ENCODE measurements at places on chromosomes 7 and 10.
A peak's percentile ranks its signal among the peaks of the same experiment; 100 is the strongest.

DNA sequence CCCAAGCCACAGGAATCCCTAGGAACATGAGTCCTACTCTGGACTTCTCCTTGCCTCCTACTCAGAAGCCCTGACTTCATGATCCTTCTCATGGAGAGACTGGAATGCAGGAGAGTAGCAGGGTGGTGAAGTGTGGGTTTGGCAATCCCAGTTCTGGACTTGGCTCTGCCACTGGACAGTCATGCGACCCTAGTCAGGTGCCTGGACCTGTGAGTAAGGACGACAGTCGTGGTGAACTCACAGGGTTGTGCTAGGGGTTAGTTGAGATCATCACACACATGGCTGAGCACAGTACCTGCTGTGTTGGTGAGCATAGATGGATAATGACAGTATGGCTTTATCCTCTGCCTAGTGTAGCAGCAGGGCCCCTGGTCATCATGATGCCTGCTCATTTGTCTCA lies 117.9 kb downstream of the LRRC18 start:
- no peak overlapping the region for H3K4me3 ChIP-seq
- H3K36me3 ChIP-seq = no peaks in the 10 kb centered on the region
- H3K4me1 ChIP-seq = no peaks in the 10 kb centered on the region
- H3K27me3 ChIP-seq = peaks cover 23% of the 10 kb centered on the region
- H3K27ac ChIP-seq = no peak overlapping the region
- no peak for DNase-seq

DNA sequence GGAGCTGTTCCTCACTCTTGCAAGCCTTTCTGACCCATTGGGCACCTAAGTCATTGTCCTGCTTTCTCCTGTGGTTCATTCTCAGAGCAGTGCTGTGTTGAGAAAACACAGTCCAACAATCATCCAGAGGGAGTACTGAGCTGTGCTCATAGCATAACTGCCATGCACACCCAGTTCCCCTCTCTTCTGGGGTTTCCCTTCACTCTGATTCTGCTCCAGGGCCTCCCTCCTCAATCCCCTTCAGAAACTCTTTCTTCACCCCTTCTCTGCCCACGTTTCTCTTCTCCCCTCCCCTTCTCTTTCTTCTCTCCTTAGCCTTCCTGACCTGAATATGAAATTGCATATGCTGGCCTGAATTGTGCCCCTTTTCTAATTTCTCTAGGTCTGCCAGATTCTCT lies 155.8 kb downstream of the AOAH start:
- H3K4me3 ChIP-seq = no peak overlapping the region
- no peaks in the 10 kb centered on the region for H3K4me1 ChIP-seq
- DNase-seq = no peak
- no peak overlapping the region for H3K27ac ChIP-seq
- no peaks in the 10 kb centered on the region for H3K36me3 ChIP-seq

- H3K27ac ChIP-seq = no peak overlapping the region
- H3K4me1 ChIP-seq = no peaks in the 10 kb centered on the region
- peak; percentile 19 for DNase-seq
- H3K4me3 ChIP-seq = no peak overlapping the region
Observed at GRCh38 chr7:87564296-87564963, 36.3 kb downstream of the ABCB1 start.

- peaks cover 72% of the 10 kb centered on the region for H3K27me3 ChIP-seq
- H3K27ac ChIP-seq = no peak overlapping the region
- peaks cover 71% of the 10 kb centered on the region for H3K4me1 ChIP-seq
- no peaks in the 10 kb centered on the region for H3K36me3 ChIP-seq
- H3K4me3 ChIP-seq = peak overlapping the region; percentile 91
- DNase-seq = no peak
Observed at GRCh38 chr7:20786421-20786778, 286 bp downstream of the SP8 start.

GRCh38 chr7:129790136-129790535 lies 162.6 kb downstream of the UBE2H start:
- DNase-seq = no peak
- H3K4me3 ChIP-seq = no peak overlapping the region
- no peaks in the 10 kb centered on the region for H3K36me3 ChIP-seq
- peaks cover 48% of the 10 kb centered on the region for H3K4me1 ChIP-seq

GRCh38 chr7:131197920-131198615 lies 129.6 kb upstream of the MKLN1 start:
- no peak for DNase-seq
- H3K27ac ChIP-seq = no peak overlapping the region
- H3K36me3 ChIP-seq = no peaks in the 10 kb centered on the region
- peaks cover 11% of the 10 kb centered on the region for H3K27me3 ChIP-seq

GRCh38 chr10:110612629-110613028 lies 31.5 kb upstream of the RBM20 start:
- H3K27ac ChIP-seq = no peak overlapping the region
- H3K36me3 ChIP-seq = no peaks in the 10 kb centered on the region
- H3K4me1 ChIP-seq = peaks cover 35% of the 10 kb centered on the region

DNA sequence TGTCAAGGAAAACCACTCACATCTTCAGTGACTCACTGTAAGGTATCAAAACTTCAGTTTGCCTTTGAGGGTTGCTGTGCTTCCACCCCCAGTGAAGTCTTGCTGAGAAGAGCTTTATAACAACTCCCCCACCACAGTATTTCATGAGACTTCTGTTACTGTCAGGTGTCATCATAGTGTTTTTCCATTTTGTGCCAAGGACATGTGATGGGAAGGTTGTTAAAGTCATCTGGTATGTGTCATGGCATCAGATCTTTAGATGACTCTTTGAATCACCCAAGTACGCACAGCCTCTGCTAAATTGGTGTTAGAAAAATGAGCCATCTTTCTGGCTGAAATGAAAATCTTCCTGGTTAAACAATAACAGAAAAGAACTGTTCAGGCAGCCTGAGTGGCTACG lies 115.0 kb upstream of the CCDC6 start:
- H3K36me3 ChIP-seq = no peaks in the 10 kb centered on the region
- no peaks in the 10 kb centered on the region for H3K4me1 ChIP-seq
- no peaks in the 10 kb centered on the region for H3K27me3 ChIP-seq
- H3K4me3 ChIP-seq = no peak overlapping the region
- no peak overlapping the region for H3K27ac ChIP-seq

DNA sequence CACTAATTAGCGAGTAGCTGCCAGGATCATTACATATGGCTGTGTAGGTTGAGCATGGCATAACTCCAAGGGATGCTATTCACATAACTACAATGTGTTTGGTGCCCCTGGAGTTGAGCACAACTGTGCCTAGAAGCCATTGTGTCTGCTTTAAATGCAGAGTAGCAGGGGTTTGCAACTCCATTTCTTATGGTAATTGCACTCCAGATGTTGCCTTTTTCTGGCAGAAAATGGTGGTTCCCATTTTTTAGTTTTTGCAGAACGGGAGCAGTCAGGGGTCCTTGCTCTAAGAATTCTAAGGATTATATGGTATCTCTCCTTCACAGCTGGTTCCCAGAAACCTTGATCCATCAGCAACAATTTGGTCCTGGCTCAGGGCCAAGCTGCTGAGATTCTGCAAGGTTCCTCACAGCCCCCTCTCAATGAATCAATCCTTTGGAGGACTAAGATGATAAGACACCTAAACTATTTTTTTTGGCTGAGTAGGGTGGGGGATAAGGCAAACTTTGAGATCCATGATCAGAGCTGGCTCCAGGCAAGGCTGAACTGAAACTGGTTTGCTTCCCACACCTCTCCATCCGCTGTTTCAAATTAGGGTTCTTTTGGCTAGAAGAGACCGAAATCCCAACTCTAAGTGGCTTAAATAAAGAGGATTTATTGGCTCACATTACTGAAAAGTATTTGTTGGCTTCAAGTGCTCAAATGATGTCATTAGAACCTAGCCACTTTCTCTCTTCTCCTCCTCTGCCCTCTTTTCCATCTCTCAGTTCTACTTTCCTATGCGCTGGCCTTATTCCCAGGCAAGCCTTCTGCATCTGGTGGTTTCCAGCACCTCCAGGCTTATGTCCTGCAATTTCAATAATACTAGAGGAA lies 97.5 kb upstream of the CCDC6 start:
- H3K27me3 ChIP-seq = peaks cover under 1% of the 10 kb centered on the region
- H3K36me3 ChIP-seq = no peaks in the 10 kb centered on the region
- H3K4me1 ChIP-seq = no peaks in the 10 kb centered on the region

DNA sequence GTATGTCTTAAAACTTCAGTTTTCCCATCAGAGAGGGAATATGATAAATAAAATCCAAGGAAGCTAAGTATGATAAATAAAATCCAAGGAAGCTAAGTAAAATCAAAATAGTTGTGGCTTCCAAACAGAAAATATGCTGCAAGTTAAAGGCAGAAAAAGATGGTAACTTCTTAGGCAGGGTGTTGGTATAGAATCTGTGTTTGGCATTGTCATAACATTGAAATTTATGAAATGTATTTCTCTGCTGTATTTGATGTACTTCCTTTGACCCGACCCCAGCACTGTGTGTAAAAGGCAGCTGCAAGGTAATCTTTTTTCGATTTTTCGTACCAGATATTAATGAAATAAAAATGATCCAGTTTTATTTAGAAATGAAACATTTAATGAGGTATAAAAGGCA lies 537.2 kb downstream of the TFEC start:
- no peaks in the 10 kb centered on the region for H3K27me3 ChIP-seq
- H3K4me1 ChIP-seq = peaks cover 15% of the 10 kb centered on the region
- no peak overlapping the region for H3K27ac ChIP-seq
- H3K36me3 ChIP-seq = no peaks in the 10 kb centered on the region
- no peak for DNase-seq

DNA sequence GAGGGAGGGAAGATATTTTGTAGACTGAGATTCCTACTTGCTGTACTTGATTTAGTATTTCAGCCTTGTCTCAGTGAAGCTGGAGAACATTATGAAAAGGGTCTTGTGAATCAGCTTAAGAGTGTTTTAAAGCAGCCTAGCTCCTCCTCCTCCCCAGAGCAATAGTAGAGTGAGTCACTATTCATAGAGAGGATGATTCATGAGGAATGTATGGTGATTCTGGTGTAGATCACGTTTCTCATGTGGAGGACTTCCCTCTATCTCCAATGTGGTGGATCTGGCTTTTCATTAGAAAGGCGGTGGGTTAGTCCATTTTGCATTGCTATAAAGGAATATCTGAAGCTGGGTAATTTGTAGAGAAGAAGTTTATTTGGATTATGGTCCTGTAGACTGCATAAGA lies 340.1 kb upstream of the CHRM2 start:
- H3K36me3 ChIP-seq = no peaks in the 10 kb centered on the region
- DNase-seq = no peak
- H3K27ac ChIP-seq = no peak overlapping the region
- H3K4me3 ChIP-seq = no peak overlapping the region
- no peaks in the 10 kb centered on the region for H3K4me1 ChIP-seq

- H3K4me3 ChIP-seq = no peak overlapping the region
- H3K4me1 ChIP-seq = peaks cover 6% of the 10 kb centered on the region
- H3K27me3 ChIP-seq = no peaks in the 10 kb centered on the region
- no peak overlapping the region for H3K27ac ChIP-seq
- no peaks in the 10 kb centered on the region for H3K36me3 ChIP-seq
Observed at GRCh38 chr7:91421018-91421417, 156.8 kb downstream of the FZD1 start.

DNA sequence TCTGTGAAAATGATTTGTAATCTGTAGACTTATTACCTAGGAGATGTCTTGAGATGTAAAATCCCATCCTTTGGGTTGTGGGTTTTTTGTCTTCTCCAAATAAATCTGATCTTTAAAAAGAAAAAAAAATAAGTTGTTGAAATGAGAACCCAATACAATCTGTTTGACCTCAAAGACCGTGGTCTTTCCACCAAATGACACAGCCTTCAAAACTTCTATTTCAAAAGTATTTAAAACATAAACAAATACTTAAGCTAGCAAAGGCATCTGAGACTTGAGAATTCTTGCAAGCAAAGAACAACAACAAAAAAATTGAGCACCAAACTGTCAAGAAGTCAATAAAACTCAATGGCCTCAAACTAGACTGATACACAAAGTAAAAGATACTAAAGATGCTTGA lies 67.9 kb upstream of the HECW1 start:
- H3K4me1 ChIP-seq = peaks cover 40% of the 10 kb centered on the region
- no peak for DNase-seq
- peaks cover 6% of the 10 kb centered on the region for H3K27me3 ChIP-seq
- H3K27ac ChIP-seq = no peak overlapping the region

- H3K4me3 ChIP-seq = no peak overlapping the region
- H3K27ac ChIP-seq = no peak overlapping the region
- no peaks in the 10 kb centered on the region for H3K4me1 ChIP-seq
- H3K36me3 ChIP-seq = no peaks in the 10 kb centered on the region
Observed at GRCh38 chr7:83970081-83970480, 224.5 kb downstream of the SEMA3A start.

GRCh38 chr10:52729271-52730104 lies 43.1 kb downstream of the MBL2 start:
- H3K27me3 ChIP-seq = no peaks in the 10 kb centered on the region
- peaks cover 13% of the 10 kb centered on the region for H3K36me3 ChIP-seq
- H3K4me1 ChIP-seq = peaks cover 14% of the 10 kb centered on the region
- H3K4me3 ChIP-seq = no peak overlapping the region
- DNase-seq = no peak
- no peak overlapping the region for H3K27ac ChIP-seq

DNA sequence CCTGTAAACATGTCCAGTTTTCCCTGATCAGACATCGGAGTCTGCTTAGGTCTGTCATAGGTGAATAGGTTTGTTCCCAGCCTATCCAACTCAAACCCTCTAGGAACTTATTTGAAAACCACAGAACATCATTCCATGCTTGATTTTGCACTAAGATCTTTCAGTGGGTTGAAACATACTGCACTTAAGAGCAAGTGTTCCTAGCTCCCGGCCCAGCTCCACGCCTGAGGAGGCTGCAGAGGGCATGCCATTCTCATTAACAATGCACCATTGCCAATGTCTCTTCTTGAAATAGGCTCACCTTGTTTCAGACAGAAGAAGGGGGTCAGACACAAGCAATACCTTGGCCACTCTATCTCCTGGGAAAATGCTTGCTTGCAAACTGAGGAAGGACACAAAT lies 78.0 kb upstream of the EGR2 start:
- peaks cover 21% of the 10 kb centered on the region for H3K4me1 ChIP-seq
- no peaks in the 10 kb centered on the region for H3K36me3 ChIP-seq
- DNase-seq = no peak
- no peak overlapping the region for H3K4me3 ChIP-seq
- H3K27me3 ChIP-seq = peaks cover 3% of the 10 kb centered on the region

Data from nephron progenitor cell (in vitro differentiated cells).